Endothelial cell (in vitro differentiated cells): ENCODE measurements at places on chromosomes 16 and 17. TPM values are rescaled to one million over a fixed set of nuclear protein-coding genes. Genes with fewer than 3 reads are reported as not detected.

The TEKT5 gene
- 0.64 TPM for total RNA-seq

The GPT2 gene
- total RNA-seq: 15.6 TPM

The KRT34 gene
- total RNA-seq: not detected

The CMTM1 gene
- total RNA-seq: 8.3 TPM

The SPATA22 gene
- not detected for total RNA-seq

The SLC35G6 gene
- not detected for total RNA-seq

The CCL4 gene
- total RNA-seq: not detected

The EVPLL gene
- total RNA-seq: not detected

The KRT40 gene
- total RNA-seq: not detected

The CCL11 gene
- total RNA-seq: not detected

The DHRS13 gene
- total RNA-seq: 8.2 TPM

The ZNF385C gene
- total RNA-seq: 1.3 TPM

The TP53TG3B gene
- total RNA-seq: not detected

The PRAC2 gene
- total RNA-seq: not detected

The NXN gene
- total RNA-seq: 53.9 TPM

The TEX19 gene
- total RNA-seq: 0.26 TPM

The CRHR1 gene
- not detected for total RNA-seq

The ATF7IP2 gene
- total RNA-seq: 15.3 TPM

The GJD3 gene
- total RNA-seq: 1.1 TPM

The SLC43A2 gene
- total RNA-seq: 71.4 TPM
